ENCODE measurements at places on chromosomes 3 and 15. TPM values are rescaled to one million over a fixed set of nuclear protein-coding genes. Genes with fewer than 3 reads are reported as not detected.

DNA sequence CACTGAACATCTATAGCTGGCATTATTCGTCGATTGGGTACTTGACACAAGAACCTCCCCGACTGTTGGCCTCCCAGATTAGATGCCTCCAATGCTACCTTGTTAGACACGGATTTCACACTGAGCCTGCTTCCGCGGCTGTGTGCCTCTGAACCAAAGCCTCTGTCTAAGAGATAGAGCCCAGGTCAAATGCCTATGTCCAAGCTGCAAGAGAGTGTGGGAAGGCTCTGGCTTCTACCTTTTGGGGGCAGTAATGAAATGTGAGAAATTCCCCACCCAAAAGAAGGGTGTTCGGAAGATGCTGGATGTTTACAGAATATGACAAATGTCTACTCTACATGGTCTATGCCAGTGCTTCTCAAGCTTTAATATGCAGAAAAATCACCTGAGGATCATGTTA is 2.0 kb upstream of the RPUSD2 start:
- H3K27me3 ChIP-seq: peaks cover 3% of the 10 kb centered on the region
- no peaks in the 10 kb centered on the region for H3K36me3 ChIP-seq
- H3K27ac ChIP-seq: no peak overlapping the region
- H3K4me1 ChIP-seq: peaks cover 14% of the 10 kb centered on the region

FETUB gene
- not detected for total RNA-seq

CLDN11 gene
- total RNA-seq: 0.70 TPM

- H3K4me1 ChIP-seq: no peaks in the 10 kb centered on the region
- DNase-seq: no peak
- peaks cover 3% of the 10 kb centered on the region for H3K27me3 ChIP-seq
- H3K36me3 ChIP-seq: no peaks in the 10 kb centered on the region
Observed at GRCh38 chr3:14864131-14864530, 45.4 kb downstream of the FGD5 start.

GOLGA6L4 gene
- 3.3 TPM for total RNA-seq

GRCh38 chr3:9818666-9819335 is 8.7 kb downstream of the TTLL3 start:
- no peaks in the 10 kb centered on the region for H3K36me3 ChIP-seq
- DNase-seq: no peak
- H3K27ac ChIP-seq: no peak overlapping the region

GASK1A gene
- not detected for total RNA-seq

DNA sequence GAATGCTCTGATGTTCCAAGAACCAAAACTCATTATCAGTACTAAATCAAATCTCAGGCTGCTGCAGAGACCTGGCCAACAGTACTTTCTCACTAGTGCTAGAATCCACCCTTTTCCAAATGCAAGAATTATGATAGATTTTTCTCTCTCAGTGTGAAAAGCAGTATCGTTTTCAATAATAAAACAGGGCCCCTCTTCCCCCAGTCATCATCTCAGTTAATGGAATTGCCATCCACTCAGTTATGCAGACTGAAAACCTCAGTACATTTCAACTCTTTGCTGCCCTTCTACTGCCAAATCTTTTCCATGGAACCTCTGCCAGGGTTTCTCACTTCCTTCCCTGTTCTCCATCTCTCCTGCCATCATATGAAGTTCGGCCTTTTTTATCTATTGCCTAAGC is 72.4 kb upstream of the FGF12 start:
- DNase-seq: no peak
- no peaks in the 10 kb centered on the region for H3K27me3 ChIP-seq
- H3K4me1 ChIP-seq: peaks cover 3% of the 10 kb centered on the region
- H3K36me3 ChIP-seq: peaks cover 10% of the 10 kb centered on the region
- no peak overlapping the region for H3K27ac ChIP-seq

RTP3 gene
- total RNA-seq: not detected

SH3GL3 gene
- 2.7 TPM for total RNA-seq

- no peaks in the 10 kb centered on the region for H3K27me3 ChIP-seq
- H3K36me3 ChIP-seq: no peaks in the 10 kb centered on the region
- peak within 1 kb of the TSS; percentile 64 for H3K27ac ChIP-seq
- peaks cover 19% of the 10 kb centered on the region for H3K4me1 ChIP-seq
Observed at GRCh38 chr15:71114887-71115566, at the start of gene THSD4. Gene THSD4, plus strand, starts transcription at chr15:71115471.

- H3K36me3 ChIP-seq: no peaks in the 10 kb centered on the region
- no peak for DNase-seq
- no peaks in the 10 kb centered on the region for H3K4me1 ChIP-seq
Observed at GRCh38 chr3:144060881-144061280, 89.3 kb downstream of the DIPK2A start.

- H3K4me3 ChIP-seq: no peak overlapping the region
- H3K36me3 ChIP-seq: no peaks in the 10 kb centered on the region
- H3K27me3 ChIP-seq: no peaks in the 10 kb centered on the region
- DNase-seq: peak; percentile 91
Observed at GRCh38 chr15:71295603-71296314, 180.5 kb downstream of the THSD4 start.

- no peak for DNase-seq
- H3K4me3 ChIP-seq: no peak overlapping the region
Observed at GRCh38 chr15:99230867-99231266, 18.5 kb downstream of the TTC23 start.
